ENCODE measurements at places on chromosomes 2 and 18.

DNA sequence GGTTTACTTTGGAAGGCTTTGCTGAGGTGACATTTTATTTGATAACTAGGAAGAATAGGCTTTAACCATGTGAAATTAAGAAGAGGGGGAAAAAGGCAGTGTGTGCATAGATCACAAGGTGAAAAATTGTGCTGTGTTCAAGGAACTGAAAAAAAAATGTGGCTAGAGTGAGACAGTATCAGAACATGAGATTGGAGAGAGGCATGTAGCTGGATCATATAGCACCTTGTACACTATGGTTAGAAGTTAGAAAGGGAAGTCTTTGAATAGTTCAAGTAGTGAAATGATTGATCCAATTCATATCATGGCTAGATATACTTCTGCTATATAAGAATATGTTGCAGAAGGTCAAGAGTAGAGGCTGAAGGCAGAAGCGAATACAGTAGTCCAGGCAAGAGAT, 12.3 kb upstream of the TNFRSF11A start:
- DNase-seq = no peak

- DNase-seq = no peak
Measured at GRCh38 chr2:13539296-13539695, 822.6 kb downstream of the TRIB2 start.

DNA sequence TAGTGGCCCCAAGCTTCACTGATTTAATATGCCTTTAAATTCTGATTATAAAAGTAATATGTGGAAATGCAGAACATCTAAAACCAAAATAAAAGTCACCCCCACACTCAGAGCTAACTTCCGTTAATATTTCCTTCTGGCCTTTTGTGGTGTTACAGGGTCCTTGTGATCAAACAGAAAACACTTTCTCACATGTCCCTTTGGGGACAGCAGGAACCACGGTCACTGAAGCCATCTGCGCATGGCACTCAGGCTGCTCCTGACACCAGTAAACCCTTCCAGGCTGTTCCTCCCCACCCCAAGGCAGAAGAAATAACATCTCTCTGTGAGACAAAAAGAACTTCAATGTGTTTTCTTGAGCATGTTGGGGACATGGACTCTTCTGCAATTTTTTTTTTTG, 25.1 kb upstream of the GPR17 start:
- DNase-seq = no peak

- DNase-seq = no peak
Measured at GRCh38 chr2:179711375-179711774, 150.0 kb downstream of the ZNF385B start.
